ENCODE measurements at places on chromosomes 12 and 14. TPM values are rescaled to one million over a fixed set of nuclear protein-coding genes. Genes with fewer than 3 reads are reported as not detected.

- no peak for DNase-seq
These were observed 104.7 kb downstream of the PLEKHA5 start for GRCh38 chr12:19234171-19234704.

DNA sequence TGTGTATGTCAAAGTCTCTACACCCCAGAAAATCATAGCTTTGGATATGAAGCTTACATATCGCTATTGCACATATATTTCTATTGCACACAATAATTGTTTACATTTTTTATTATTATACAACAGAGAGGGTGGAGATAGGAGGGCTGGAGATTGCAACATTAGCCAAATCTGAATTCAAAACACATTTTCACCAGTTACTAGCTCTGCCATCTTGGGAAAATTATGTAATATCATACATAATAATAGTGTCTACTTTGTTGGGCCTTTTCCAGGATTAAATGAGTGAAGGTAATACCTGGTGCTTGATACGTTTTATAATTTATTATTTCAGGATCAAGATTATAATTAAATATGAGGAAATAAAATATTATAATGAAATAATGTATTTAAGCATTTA is 507.4 kb upstream of the TBX3 start:
- DNase-seq, result no peak

DNA sequence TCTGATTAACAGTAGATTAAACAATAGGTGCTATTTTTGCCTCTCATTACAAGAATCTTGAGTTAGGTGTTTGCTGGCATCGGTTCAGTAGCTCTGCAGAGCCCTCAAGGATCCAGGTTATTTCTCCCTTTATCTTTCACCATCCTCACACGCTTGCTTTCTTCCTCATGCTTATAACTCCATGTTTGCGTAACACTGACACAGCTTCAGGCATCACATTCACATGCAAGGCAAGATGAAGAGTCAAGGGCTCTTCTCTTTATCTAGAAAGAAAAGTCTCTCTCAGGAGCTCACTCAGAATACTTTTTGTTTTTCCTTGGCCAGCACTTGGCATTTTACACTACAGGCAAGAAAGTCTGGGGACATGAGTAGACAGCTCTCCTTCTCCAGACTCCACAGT is 24.2 kb upstream of the PTHLH start:
- no peak for DNase-seq

DNA sequence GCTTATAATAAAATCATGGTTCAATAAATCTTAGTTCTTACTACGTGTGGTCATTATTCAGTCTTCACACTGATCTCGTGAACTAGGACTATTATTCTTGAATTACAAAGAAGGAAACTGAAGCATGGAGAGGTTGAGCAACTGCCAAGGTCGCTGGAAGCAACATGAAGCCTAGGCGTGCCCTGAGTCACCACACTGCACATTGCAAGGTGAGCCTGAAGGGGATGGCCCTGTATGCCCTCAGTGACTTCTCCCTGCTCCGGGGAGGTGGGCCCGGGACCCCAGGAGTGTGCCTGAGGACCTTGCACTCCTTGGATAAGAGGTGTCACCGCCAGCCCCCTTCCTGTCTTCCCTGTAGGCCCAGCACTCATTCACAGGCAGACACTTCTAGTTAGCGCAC is 161.6 kb downstream of the CACNA1C start:
- no peak for DNase-seq

DNA sequence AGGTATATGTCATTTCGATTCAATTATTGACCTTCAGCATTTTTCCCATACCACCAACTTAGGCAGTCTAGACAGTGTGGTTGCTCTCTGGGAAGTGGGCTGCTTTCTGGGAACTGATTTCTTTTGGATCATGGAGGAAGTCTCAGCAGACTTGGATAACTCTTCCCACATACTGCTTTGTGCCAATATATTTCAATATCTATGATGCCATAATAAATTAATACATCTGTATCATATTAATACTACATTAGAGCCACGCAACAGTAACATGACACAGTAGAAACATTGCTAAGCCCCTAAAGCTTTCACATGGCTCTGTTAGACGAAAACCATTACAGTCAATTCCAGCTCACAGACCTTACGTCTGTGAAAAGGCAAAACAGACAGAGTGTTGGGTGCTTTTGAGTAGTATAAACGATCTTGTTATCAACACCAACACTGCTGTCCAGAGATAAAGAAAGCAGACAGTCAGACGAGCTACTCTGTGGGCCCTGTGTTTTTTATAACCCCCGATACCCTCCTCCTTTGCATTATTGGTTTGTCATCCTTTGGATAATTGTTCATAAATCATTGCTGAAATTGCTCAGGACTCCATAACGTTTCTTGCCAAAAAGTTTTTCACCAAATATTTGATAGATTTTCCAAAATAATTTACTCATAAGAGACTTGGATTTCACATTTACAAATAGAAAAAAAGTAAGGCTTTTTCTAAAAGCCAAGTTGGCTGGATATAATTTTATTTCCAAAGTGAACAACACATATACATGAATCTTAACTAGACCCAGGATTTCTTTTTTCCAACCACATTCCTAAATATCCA is 439.7 kb downstream of the ADAMTS20 start:
- no peak for DNase-seq

- no peak for DNase-seq
These were observed 32.4 kb downstream of the BEGAIN start for GRCh38 chr14:100554696-100555320.

DNA sequence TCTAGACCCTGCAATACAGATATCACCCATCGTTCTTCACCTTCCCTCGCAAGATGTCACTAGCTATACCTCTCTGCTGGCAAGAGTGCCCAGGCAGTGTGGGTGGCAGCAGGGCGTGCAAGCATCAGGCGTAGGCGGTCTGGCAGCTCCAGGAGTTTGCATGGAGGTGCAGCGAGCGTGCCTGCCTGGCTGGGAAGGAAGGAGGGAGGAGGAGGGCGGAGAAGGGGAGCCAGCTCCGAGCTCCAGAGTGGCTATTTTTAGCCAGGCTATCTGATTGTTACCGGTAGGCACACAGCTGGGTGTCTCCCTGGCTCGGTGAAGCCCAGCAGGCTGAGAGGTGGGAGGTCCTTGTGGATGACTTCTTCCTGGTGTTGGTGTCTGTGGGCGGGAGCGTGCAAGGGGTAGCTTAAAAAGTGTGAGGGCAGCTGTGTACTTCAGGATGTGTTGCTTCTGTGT is 6.2 kb downstream of the FOXJ2 start:
- peak; percentile 83 for DNase-seq

Gene RHOF
- 20.9 TPM for total RNA-seq

DNA sequence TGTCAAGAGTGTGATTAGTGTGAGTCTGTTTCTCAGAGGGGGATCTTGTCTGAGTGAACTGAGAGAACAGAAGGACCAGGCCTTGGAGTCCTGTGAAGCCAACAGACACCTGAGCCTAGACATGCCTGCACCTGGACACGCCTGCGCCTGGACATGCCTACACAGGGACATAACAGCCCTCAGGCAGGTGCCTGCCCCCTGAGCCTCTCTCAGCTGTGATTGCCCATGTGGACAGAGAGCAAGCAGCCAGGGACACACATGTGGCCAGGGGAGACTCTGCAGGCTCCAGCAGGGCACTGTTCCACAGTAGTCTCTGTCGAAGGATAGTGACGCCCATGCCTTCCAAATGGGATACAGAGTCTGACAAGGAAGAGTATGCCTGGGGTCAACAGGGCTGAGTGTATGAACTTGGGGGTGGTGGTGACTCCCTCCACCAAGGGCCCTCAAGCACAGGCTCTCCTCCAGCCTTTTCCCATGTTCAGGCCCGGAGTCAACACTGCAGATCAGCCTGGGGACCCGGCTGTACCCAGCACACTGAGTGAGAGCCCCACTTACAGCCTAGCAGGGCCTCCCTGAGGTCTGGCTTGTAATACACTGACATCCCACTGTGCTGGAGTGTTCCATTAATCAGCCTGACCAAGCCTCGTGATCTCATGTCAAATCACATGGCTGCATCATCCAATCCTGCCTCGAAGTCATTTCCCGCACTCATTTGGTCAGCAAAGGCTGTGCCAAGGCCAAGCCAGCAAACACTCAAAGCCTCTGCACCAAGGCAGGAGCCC is 173.0 kb downstream of the CALM1 start:
- no peak for DNase-seq

- no peak for DNase-seq
These were observed 549.2 kb downstream of the GALC start for GRCh38 chr14:87443787-87444186.

GRCh38 chr14:78010688-78011087 is 159.5 kb upstream of the NRXN3 start:
- DNase-seq, result no peak

GRCh38 chr14:99539491-99539890 is 58.3 kb downstream of the CCNK start:
- DNase-seq, result no peak

DNA sequence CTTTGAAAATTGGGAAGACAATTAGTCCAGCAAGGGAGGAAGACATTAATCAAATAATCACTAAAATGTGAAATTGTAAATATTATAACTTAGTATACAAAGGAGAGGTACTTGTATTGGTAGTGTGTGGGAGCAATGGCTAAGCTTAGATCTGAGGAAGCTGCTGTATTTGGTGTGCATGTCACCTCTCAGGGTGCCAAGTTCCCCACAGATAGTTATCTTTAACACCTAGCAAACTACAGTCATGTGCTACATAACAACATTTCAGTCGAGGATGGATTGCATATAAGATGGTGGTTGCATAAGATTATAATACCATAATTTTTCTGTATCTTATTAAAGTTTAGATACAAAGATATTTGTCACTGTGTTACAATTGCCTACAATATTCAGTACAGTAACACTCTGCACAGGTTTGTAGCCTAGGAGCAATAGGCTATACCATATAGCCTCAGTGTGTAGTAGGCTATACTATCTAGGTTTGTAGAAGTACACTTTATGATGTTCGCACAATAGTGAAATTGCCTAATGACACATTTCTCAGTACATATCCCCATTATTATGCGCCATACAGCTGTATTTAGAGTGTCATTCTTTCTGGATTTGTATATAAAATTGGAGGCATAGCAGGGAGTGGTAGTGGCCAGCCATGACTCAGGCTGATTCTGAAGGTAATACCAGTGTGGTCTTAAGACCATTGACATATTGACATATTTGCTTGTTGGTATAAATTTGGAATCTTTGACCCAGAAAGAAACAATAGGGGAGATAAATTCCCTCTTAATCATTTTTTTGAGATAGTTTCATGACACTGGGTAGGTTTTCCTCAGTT is 55.8 kb downstream of the RAD51B start:
- DNase-seq, result no peak

DNA sequence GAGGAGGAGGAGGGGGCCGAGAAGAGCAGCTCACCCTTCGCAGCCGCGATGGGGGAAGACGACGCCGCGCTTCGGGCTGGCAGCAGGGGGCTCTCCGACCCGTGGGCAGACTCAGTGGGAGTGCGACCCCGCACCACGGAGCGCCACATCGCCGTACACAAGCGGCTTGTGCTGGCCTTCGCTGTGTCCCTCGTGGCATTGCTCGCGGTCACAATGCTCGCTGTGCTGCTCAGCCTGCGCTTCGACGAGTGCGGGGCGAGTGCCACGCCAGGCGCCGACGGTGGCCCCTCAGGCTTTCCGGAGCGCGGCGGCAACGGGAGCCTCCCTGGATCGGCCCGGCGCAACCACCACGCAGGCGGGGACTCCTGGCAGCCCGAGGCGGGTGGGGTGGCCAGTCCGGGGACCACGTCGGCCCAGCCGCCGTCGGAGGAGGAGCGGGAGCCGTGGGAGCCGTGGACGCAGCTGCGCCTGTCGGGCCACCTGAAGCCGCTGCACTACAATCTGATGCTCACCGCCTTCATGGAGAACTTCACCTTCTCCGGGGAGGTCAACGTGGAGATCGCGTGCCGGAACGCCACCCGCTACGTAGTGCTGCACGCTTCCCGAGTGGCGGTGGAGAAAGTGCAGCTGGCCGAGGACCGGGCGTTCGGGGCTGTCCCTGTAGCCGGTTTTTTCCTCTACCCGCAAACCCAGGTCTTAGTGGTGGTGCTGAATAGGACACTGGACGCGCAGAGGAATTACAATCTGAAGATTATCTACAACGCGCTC is 745 bp downstream of the TRHDE start:
- DNase-seq, result no peak
